ENCODE measurements at places on chromosomes 11 and 22.

- DNase-seq: no peak
Observed at GRCh38 chr11:64747961-64748665, 4.2 kb upstream of the RASGRP2 start.

- DNase-seq: no peak
Observed at GRCh38 chr11:59291228-59291627, 67.5 kb upstream of the OR5AN1 start.

GRCh38 chr11:85845124-85845631 lies 10.0 kb upstream of the CCDC83 start:
- no peak for DNase-seq

DNA sequence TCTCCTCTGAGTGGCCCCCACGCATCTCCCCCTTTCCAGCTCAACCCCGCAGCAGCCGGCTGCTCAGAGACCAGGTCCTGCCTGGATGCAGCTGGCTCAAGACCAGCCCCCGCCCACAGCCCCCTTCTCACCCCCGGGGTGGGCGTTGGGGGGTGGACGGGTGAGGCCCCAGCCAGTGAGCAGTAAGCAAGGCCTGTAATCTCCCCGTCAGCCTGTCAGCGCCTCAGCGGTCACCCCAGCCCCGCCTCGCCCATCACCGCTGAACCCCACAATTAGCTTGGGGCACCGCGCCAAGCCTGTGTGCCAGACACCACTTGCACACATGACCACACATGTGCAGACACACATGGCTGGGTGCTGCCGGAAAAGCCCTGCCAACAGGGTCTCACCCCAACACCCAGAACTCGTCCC lies 5.9 kb downstream of the PLXNB2 start:
- no peak for DNase-seq

- DNase-seq: no peak
Observed at GRCh38 chr11:84871116-84871515, 756.0 kb downstream of the DLG2 start.

- DNase-seq: no peak
Observed at GRCh38 chr11:126352934-126353801, 2.3 kb upstream of the ST3GAL4 start.

GRCh38 chr22:49749885-49750510 lies 77.7 kb downstream of the BRD1 start:
- no peak for DNase-seq

- no peak for DNase-seq
Observed at GRCh38 chr11:126776119-126776518, 224.5 kb downstream of the KIRREL3 start.

- DNase-seq: no peak
Observed at GRCh38 chr11:30936491-30936890, 350.3 kb upstream of the MPPED2 start.

- no peak for DNase-seq
Observed at GRCh38 chr11:61828379-61828628, 204 bp downstream of the FADS2 start.

DNA sequence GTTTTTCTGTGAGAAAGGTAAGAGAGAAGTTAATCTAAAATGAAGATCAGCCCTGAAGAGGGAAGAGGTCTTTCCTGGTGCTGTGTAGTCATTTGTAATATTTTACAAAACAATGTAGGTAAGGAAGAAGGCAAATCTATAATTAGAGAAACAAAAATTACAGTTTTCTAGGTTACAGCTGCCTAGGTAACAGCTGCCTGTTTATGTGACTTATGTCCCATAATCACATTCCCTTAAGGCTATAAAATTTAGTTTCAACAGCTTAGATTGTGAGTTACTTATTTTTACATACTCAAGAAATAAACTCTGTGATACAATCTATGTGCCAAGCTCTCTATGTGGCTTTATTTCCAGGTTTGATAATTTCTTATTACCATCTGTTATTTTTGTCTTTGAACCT lies 19.8 kb downstream of the LUZP2 start:
- no peak for DNase-seq

- DNase-seq: no peak
Observed at GRCh38 chr22:39738746-39739145, 154.8 kb downstream of the ENTHD1 start.

DNA sequence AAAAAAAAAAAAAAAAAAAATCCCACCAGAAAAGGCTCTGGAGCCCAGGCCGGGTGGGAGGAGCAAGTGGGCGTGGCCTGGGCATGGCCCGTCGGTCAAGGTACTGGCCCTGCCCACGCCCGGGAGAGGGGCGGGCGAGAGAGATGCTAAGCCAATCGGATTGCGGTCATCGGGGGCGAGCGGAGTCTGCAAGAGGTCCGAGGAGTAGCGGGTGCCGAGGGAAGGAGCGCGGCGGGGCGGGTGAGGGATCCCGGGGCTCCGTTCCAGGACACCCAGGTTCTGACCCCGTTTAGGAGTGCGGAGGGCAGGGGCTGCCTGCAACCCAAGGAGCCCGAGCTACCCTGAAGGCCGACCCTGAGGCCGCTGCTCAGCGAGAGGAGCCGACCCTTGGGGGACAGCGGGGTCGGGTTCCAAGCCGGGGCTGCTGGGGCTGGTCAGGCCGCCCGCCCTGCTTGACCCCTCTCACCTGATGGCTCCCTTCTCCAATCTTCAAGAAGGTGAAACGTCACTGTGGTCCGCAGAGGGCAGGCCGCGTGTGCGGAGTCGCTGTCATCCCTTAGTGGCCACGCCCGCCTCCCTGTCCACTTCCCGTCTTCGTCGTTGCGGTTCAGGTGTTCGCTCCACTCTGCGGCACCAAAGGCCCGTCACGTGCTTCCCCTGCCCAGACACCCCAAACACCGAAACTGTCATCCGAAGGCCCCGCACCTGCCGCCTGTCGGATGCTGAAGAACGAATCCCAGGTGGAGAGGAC lies 11.1 kb upstream of the TAB1 start:
- DNase-seq: peak; percentile 91

GRCh38 chr22:41198027-41198580 lies 7.0 kb upstream of the L3MBTL2 start:
- peak; percentile 62 for DNase-seq

- DNase-seq: no peak
Observed at GRCh38 chr22:41488076-41488475, 19.2 kb downstream of the ACO2 start.

DNA sequence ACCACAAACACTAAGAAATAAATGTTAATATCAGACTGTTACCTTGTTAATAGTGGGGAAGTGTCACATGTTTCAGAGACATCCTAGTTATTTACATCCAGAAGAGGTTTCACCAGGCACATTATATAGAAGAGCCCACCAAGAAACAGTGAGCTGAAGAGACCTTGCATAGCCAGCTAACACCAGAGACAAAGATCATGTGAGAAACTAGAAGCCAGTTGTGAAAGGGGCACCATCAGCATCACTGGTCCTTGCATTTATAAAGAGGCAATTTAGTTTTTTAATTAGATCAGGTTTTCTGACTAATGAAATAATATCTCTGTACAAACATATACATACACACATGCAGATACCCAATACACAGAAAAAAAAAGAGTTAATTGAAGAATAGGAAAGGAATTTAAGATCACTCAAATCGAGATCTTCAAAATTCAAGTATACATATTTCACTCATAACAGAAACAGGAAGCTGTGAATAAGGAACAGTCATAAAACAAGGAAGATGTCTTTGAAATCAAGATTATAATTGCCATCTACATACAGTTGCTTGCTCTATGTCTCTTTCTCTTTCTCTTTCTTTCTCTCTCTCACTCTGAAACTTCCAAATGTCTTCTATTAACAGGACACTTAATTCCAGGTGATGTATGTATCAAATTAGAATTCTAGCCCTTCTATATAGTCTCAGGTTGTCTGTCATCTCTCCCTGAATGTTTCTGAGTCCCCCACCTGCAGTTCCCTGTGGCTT lies 348.7 kb downstream of the ETS1 start:
- no peak for DNase-seq

DNA sequence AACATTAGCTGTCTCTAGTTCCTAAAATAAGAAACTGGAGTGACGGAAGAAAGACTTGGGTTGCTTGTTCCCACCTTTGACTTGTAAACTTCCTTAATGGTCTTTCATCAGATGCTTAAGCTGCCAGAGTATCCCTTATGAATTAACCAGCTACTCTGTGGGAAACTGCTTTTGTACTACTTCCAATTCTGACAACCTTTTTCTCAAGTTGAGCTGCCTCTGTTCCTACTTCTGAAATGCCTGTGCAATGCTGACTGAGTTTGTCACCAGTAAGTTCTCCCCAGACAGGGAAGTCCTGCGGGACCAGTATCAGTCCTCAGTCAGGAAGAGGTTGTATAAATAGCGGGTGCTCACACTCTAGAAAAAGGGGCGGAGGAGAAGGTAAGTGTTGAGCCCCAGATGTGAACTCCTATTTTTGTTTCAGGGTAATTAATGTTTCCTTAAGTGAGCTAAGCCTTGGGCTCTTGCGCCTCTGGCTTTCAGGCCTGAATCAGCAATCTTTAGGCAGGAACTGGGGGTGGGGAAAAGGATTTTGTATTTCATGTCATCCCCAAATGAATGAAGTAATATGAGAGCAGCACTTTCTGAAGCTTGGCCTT lies 67.2 kb downstream of the CECR2 start:
- no peak for DNase-seq

DNA sequence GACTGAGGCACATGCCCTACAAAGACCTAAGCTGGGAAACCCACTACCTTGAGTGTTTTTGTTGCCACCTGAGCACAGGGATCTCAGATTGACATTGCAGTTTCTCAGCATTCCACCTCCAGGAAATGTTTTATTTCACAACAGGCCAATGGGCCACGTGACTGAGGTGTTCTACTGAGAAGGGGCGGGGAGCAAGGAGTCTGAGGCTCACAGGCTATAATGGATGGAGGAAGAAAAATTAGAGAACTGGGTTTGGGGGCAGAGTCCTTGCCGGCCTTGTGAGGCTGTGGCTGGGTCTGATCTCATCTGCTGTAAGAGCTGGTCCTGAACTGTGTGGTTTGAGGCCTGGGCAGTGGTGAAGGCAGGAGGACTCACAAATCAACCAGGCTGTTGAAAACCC lies 40.7 kb downstream of the ZNF202 start:
- no peak for DNase-seq

- no peak for DNase-seq
Observed at GRCh38 chr11:65834202-65834601, 439 bp downstream of the SNX32 start.

GRCh38 chr11:34006876-34007275 lies 44.7 kb upstream of the CAPRIN1 start:
- DNase-seq: no peak

- no peak for DNase-seq
Observed at GRCh38 chr22:25112538-25113253, 87.0 kb upstream of the CRYBB3 start.

DNA sequence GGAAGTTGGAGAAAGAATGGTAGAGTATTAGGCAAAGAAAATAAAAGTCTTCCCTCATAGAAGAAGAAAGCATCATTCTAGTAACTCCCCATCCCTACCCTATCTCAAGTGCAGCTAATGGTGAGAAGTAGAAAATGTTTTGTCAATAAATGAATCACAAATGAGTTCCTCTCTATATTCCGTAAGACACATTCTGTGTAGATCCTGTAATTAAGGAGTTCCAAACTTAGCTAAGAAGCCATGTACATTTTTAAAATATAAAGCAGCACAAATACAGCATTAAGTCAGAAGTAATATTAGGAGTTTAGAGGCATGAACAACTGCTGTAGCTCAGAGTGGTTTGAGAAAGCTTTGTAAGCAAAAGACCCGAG lies 80.1 kb downstream of the GAB2 start:
- no peak for DNase-seq

GRCh38 chr11:111774955-111775710 lies 8.9 kb upstream of the PPP2R1B start:
- peak; percentile 48 for DNase-seq

- no peak for DNase-seq
Observed at GRCh38 chr11:14118072-14118471, 155.5 kb downstream of the SPON1 start.

DNA sequence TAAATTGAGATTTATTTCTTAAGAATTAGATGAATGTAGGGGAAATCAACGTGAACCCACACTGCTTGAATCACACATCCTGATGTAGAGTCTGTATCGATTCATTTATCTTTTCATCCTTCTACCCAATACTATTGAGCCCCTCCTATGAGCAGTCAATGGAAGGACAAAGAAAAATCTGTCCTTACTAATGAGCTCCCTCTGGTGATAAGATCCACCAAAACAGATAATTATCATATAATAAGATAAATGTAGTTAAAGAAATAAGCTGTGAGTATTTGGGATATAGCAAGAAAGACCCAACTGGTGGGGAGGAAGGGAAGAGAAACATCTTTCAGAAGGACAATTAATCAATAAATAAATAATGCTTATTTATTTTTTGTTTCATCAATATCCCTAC lies 385.1 kb upstream of the CCDC90B start:
- no peak for DNase-seq

GRCh38 chr11:66749091-66749490 lies 20.1 kb upstream of the SPTBN2 start:
- no peak for DNase-seq

DNA sequence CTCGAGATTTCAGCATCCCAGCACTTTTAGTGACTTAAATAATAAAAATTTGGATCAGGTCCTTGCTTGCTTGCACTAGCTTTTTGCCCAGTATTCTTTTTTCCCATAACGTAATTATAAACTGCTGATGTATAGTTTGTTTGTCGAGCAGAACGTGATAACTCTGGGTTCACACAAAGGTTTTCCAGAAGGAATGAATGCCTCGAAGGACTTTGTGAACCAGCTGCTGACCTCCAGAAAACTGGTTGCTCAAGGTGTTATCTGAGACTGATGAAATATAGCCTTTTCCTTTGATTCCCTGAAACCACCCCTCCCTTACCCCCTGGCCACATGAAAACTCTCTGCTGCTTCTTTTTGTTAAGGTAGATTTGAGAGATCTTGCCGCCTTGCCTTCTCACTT lies 229.1 kb upstream of the CARD18 start:
- no peak for DNase-seq

- DNase-seq: no peak
Observed at GRCh38 chr11:121293288-121293594, 670 bp downstream of the SC5D start.
